ENCODE measurements at places on chromosomes 4 and X.

GRCh38 chrX:80876877-80877276 is 67.2 kb upstream of the BRWD3 start:
- ATAC-seq = no peak

- no peak for ATAC-seq
Measured at GRCh38 chr4:40190880-40191815, 5.7 kb upstream of the RHOH start.

- ATAC-seq = no peak
Measured at GRCh38 chrX:107677909-107678308, 49.6 kb downstream of the PRPS1 start.

GRCh38 chr4:177266506-177266905 is 43.2 kb upstream of the NEIL3 start:
- ATAC-seq = no peak

DNA sequence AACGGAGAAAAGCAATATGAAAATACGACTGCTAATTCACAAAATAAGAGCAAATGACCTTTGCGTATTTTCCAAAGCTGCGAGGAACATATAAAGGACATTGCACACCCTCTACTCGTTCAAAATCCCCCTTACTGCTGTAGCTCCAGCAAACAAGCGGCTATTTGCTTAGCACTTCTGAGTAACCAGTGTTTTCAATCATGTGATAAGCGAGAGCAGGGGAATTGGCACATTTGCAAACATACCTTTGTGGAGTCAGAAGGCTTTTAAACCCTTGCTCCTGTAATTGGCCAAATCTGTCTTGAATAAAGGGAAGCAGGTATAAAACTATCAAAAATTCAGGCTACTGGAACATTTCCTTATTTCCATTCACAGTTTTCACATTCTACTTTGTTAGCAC is 610.2 kb downstream of the UBE2NL start:
- ATAC-seq = no peak

GRCh38 chr4:37470245-37470644 is 215.9 kb downstream of the RELL1 start:
- no peak for ATAC-seq

- ATAC-seq = no peak
Measured at GRCh38 chrX:133988010-133988409, 2.6 kb upstream of the GPC3 start.
